ENCODE measurements at places on chromosomes 16 and 17. TPM values are rescaled to one million over a fixed set of nuclear protein-coding genes. Genes with fewer than 3 reads are reported as not detected.

- no peaks in the 10 kb centered on the region for H3K27me3 ChIP-seq
- no peaks in the 10 kb centered on the region for H3K4me1 ChIP-seq
- H3K36me3 ChIP-seq: no peaks in the 10 kb centered on the region
Measured at GRCh38 chr17:55510986-55511721, at the start of gene SMIM36. TSS of gene SMIM36 (minus strand) at chr17:55511452.

- no peak overlapping the region for H3K27ac ChIP-seq
- no peak overlapping the region for H3K4me3 ChIP-seq
- H3K36me3 ChIP-seq: no peaks in the 10 kb centered on the region
- no peak for DNase-seq
- H3K27me3 ChIP-seq: no peaks in the 10 kb centered on the region
Measured at GRCh38 chr17:75756451-75757085, 8.4 kb downstream of the GALK1 start.

GRCh38 chr16:71542377-71542776 lies 16.2 kb downstream of the CHST4 start:
- H3K4me1 ChIP-seq: no peaks in the 10 kb centered on the region
- no peak overlapping the region for H3K27ac ChIP-seq
- H3K4me3 ChIP-seq: no peak overlapping the region
- no peak for DNase-seq
- H3K27me3 ChIP-seq: no peaks in the 10 kb centered on the region

DNA sequence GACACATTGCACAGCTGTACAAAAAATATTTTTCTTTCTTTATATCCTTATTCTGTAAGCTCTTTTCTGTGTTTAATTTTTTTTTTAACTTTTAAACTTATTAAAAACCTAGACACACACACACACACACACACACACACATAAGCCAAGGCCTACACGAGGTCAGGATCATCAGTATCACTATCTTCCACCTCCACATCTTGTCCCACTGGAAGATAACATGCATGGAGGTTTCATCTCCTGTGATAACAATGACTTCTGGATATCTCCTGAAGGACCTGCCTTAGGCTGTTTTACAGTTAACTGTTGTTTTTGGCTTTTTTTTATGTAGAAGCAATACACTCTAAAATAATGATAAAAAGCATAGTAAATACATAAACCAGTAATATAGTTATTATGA lies 71.2 kb downstream of the TNRC6C start:
- peaks cover 2% of the 10 kb centered on the region for H3K4me1 ChIP-seq
- H3K4me3 ChIP-seq: no peak overlapping the region
- no peak for DNase-seq
- no peaks in the 10 kb centered on the region for H3K36me3 ChIP-seq
- no peak overlapping the region for H3K27ac ChIP-seq

- H3K36me3 ChIP-seq: no peaks in the 10 kb centered on the region
- H3K27ac ChIP-seq: no peak overlapping the region
- DNase-seq: no peak
- no peak overlapping the region for H3K4me3 ChIP-seq
- H3K4me1 ChIP-seq: peaks cover 7% of the 10 kb centered on the region
Measured at GRCh38 chr17:14072881-14073280, 3.6 kb downstream of the COX10 start.

TCAP gene
- 1.9 TPM for total RNA-seq

SLC6A2 gene
- total RNA-seq: 0.23 TPM

SHCBP1 gene
- 3.6 TPM for total RNA-seq

TEKT5 gene
- total RNA-seq: not detected

CA5A gene
- not detected for total RNA-seq

KRTAP9-8 gene
- not detected for total RNA-seq

ZNF652 gene
- total RNA-seq: 53.2 TPM

All from ovary (tissue), 10 donors.